ENCODE measurements at places on chromosomes 1 and 21.

DNA sequence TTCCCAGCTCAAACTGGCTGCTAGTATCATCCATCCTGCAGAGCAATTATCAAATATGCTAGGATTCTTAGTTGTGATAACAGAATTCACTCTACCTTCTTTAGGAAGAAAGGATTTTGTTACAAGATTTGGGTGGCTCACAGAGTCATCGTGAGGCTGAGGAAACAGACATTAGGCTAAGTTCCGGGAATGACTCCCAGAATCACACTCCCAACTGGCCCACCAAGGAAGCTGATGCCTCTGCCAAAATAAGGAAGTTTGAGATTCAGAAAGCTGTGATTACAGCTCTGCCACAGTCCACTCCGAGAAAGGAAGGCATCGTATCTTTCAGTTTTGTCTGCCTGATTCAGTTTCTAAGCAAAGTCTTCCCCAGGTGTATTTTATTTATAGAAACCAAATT, 50.6 kb upstream of the LYPLAL1 start:
- no peak for DNase-seq

DNA sequence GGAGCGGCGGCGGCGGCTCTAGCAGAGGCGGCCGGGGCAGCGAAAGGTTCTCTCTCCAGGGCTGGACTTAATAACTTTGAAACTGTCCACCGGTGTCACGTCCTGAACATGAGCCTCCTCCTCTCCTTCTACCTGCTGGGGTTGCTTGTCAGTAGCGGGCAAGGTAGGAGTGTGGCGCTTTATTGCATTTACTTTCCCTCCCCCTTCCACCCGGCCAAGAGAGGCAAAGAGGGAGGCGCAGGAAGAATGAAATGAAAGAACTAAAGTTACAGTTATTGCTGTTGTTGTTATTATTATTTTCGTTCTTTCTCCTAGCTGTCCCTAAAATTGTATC, 214 bp downstream of the NCAM2 start:
- DNase-seq: no peak

DNA sequence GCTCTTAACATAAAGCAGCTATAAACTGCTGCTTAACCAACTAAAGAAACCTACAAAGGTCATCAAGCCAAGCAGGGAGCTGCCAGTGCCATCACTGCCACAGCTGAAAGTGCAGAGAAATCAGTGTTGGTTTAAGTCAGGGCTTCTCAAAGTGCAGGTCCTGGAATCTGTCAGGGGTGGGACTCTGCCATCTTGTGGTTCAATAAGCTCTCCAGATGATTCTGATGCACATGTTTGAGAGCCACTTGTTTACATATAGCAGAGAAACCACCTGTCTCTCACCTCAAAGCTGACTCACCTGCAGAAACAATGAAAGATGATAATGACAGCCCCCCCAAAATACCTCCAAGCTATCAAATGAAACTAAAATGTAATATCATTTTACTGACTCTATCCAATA, 49.3 kb downstream of the SH3GLB1 start:
- DNase-seq: no peak

DNA sequence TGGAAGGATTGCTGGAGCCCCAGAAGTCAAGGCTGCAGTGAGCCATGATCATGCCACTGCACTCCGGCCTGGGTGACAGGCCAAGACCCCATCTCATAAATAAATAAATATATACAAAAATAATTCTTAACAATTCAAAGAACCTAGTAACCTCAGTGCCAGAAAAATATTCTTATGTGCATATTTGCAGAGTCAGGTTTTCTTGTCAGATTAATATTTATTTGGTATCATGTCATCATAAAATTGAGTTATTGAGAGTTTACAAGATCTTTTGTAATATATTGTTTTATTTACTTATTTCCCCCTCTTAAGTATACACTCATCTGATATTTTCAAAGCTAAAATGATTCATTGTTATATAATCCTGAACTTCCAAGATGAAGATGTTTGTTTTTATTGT, 24.5 kb upstream of the AGL start:
- DNase-seq: no peak

- no peak for DNase-seq
Measured at GRCh38 chr21:26845759-26846035, 488 bp upstream of the ADAMTS1 start.

GRCh38 chr1:226574591-226575435, 26.2 kb downstream of the STUM start:
- no peak for DNase-seq

GRCh38 chr1:87683196-87683956, 354.7 kb downstream of the LMO4 start:
- DNase-seq: no peak

DNA sequence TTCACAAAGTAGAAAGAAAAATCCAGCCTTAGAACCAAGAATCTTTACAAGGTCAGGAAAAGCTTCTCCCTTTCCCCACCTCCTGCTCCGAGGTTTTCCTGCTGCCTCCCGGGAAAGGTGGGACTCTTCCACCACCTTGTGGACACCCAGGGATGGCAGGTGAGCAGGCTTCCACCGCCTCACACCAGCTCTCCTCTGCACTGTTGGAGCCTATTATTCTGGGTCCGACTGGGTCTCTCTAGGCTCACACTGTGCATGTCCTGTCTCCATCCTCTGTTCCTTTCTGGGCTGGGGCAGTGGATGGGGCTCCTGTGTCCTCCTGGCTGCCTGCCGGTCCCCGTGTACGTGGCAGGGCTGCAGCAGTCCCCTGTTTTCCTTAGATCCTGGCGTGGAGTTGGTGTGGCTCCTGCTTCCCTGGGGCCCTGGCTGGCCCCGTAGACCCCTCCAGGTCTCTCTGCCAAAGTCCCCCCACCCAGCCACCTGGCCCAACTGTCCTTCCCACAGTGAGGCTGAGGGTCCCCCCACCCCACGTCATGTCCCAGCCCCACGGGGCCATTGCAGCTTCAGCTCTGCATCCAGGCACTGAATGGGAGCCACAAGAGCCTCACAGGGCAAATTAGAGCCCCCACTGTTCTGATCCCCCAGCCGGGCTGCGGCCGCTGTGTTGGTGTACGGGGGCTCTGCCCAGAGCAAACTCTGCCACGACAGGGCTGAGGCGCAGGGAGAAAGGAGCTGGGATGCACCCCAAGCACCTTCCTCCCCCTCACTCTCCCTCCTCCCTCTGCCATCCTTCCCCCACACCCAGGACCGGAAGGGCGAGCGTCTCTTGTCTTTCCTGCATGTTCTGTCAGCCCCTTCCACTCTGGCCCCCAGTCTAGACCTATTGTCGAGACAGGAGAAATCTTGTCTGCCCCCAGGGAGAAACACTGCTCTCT, 3.3 kb upstream of the SLC45A1 start:
- no peak for DNase-seq

GRCh38 chr1:58785442-58786058, 1.7 kb upstream of the JUN start:
- DNase-seq: no peak

GRCh38 chr1:192861860-192862259, 53.0 kb downstream of the RGS2 start:
- DNase-seq: no peak

GRCh38 chr1:169468982-169469381, 16.8 kb downstream of the SLC19A2 start:
- DNase-seq: no peak

GRCh38 chr1:178532392-178532791, 19.5 kb downstream of the TEX35 start:
- DNase-seq: peak; percentile 93

DNA sequence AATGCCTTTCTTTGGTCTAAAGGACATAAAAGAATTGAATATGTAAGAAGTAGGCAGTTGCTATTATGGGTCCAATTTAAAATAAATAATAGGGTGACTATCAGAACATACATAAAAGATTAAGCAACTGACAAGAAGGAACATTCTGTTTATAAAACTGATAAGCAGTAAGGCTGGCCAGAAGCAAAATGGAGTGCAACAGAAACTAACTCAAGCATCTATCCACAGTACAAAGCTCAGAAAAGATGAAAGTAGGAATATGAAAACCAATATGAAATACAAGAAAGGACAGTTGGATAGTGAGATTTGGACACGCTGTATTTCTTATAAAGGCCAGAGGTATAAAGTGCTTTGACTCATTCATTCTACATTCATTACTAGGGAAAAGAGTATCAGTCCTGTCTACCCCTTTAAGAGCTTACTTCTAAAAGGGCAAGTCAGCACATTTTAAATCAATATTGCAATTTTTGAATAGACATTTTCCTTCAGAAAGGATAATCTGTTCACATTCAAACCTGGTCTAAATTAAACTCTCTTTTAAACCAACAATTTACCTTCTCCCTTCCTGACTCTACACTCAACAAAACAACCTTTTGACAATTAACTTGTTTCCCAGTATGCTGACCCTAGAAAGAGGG, 14.4 kb downstream of the ALDH9A1 start:
- no peak for DNase-seq

DNA sequence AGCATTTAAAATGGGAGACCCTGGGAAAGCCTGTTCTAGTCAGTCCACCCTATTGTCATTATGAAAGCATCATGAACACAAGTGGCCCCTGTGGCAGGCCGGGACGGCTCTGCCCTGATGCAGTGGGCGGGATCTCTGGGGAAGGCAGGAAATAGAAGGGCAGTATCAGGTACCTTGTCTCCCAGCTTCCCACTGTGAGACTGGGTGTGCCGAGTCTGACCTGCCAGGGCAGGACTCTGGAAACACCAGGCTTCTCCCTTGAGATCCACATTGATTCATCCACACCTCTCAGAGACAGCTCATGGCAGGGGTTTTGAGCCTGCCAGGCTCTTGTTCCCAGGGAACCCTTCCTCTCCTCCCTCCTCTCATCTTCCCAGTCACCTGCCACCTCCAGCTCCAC, 24.5 kb upstream of the GNPAT start:
- no peak for DNase-seq

DNA sequence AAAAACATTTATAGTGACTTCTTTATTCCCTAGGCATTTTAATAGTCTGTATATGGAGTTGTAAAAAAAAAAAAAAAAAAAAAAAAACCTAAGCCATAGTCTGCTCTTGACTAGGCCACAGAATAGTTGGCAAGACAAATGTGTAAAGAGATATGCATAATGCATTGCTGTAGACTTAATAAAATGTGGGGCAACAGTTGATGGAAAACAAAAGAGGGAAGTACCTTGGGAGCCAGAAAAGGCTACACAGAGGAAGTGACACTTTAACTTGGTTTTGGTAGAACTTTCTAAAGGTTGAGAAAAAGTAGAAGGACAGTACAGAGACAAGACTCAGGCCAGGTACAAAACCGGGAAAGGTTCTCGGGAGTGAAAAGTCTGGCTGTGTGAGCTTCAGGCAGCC, 802.9 kb upstream of the ADAMTS5 start:
- no peak for DNase-seq

DNA sequence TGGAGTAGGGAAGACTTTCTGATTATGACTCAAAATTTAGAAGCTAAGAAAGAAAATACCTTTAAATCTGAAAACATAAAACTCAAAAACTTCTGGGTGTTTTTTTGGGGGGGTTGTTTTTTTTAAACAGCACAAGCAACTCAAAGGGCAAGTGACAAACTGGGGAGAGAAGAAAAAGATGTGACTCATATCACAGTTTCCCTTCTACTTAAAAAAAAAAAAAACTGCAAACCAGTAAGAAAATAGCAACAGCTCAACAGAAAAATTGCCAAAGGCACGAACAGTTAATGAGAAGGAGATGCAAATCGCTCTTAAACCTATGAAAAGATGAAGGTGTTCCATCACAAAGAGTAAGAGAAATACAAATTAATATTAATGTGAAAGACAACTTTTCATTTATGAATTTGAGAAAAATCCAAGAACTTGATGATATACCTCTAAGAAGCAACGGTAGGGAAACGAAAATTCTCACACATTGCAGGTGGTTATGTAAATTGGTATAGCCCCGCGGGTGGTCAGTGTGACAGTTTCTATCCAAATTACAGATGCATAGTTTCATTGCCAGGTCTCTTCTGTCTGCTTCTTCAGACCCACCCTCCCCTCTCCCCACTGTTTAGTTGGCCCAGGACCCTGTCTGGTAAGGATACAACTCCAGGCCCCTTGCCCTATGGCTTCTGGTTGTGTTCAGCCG, 9.0 kb downstream of the IFNAR2 start:
- DNase-seq: no peak

GRCh38 chr1:6918186-6918924, 133.1 kb downstream of the CAMTA1 start:
- DNase-seq: no peak

DNA sequence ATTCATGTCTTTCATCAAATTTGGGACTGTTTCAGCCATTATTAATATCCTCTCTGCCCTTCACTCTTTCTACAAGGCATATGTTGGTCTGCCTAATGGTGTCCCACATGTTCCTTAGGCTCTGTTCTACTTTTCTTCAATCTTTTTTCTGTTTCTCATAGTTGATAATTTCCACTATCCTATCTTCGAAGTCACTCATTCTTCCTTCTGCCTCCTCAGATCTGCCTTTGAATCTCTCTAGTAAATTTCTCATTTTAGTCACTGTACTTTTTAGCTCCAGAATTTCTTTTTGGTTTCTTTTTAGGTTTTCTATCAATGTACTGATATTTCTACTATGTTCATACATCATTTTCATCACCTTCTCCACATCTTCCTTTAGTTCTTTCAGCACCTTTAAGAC, 20.0 kb upstream of the NIBAN1 start:
- DNase-seq: no peak

DNA sequence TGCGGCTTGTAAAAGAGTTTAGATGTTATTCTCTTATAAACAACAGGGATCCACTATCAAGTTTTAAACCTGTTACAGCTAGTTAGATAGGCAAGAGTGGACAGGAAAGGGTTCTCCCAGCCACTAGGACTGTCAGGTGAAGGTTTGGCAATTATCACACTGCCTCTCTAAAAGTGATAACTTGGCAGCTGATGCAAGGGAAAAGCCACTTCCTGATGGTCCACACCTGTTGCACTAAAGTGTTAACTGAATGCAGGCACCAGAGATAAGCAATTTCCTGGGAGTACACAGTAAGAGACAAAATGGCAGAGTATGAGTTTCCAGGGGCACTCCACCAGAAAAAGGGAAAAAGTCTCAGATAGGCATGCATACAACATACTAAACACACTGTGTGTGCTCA, 99.4 kb downstream of the VAV3 start:
- DNase-seq: no peak

- DNase-seq: no peak
Measured at GRCh38 chr1:14924455-14925331, 228.9 kb upstream of the TMEM51 start.

- no peak for DNase-seq
Measured at GRCh38 chr1:66606362-66607065, 72.6 kb downstream of the SGIP1 start.

DNA sequence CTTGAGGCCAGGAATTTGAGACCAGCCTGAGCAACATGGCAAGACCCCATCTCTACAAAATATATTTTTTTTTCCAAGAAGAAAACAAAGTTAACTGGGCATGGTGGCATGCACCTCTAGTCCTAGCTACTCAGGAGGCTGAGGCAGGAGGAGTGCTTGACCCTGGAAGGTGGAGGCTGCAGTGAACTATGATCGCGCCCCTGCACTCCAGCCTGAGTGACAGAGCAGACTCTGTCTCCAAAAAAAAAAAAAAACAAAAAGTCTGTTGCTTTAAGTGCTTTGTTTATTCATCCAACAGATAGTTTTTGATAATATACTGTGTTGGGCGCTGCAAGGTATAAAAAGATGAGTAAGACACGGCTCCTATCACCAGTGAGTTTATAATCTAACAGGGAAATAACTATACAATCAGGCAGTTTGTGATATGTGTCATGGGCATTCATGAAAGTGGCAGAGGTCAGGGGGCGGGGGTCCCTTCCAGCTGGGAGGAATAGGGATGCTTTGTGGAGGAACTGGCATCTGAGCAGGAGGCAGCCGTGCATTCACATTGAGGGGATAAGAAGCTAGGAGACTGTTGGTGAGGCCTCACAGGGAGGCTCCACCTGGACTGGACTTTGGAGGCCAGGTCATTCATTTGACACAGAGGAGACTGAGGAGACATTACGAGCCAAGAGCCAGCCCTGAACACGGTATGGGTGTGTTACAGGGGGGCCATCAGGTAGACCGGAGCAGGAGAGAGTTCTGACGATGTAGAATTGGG, 67.3 kb upstream of the ERRFI1 start:
- DNase-seq: no peak
